ENCODE measurements at places on chromosomes 12 and 14.

GRCh38 chr12:75661908-75662307 is 150.5 kb upstream of the KRR1 start:
- DNase-seq, result no peak

DNA sequence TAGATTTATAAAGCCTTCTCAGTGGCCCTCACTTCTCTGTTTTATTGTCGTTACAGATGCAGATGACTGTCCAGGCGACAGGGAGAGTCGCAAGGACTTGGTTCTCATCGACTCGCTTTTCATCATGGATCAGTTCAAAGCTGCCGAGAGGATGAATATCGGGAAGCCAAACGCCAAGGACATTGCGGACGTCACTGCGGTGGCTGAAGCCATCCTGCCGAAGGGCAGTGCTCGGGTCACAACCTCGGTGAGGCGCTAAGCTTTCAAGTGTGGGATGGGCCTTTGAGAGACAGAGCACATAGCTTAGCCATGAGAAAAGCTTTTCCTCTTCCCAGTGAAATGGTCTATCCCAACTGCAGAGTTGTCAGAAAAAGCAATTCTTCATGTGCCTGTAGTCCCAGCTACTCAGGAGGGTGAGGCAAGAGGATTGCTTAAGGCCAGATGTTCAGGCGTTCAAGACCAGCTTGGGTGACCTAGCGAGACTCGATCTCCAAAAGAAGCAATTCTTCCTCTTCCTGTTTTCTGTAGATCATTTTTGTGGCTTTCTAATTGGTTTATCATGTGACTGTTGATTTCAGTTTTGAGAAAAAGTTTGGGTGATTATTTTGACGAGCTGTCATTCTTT is 56.4 kb downstream of the EP400 start:
- DNase-seq, result no peak

GRCh38 chr12:2453761-2454090 is 341.0 kb upstream of the FKBP4 start:
- DNase-seq, result no peak

- DNase-seq, result no peak
These were observed 39.8 kb upstream of the EID3 start for GRCh38 chr12:104263580-104264358.

DNA sequence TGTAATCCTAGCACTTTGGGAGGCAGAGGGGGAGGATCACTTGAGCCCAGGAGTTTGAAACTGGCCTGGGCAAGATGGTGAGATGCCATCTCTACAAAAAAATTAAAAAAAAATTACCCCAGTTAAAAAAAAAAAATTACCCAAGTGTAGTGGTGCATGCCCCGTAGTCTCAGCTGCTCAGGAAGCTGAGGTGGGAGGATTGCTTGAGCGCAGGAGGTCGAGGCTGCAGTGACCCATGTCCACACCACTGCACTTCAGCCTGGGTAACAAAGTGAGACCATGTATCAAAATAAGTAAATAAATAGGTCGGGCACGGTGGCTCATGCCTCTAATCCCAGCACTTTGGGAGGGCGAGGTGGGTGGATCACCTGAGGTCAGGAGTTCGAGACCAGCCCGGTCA is 128.8 kb downstream of the VRK1 start:
- no peak for DNase-seq

GRCh38 chr12:1309613-1310012 is 284.8 kb downstream of the FBXL14 start:
- no peak for DNase-seq

All from GM20000 (cell line).